ENCODE measurements at places on chromosomes 1 and 21. TPM values are rescaled to one million over a fixed set of nuclear protein-coding genes. Genes with fewer than 3 reads are reported as not detected.

CNKSR1 gene
- 4.2 TPM for polyA plus RNA-seq

ITLN2 gene
- polyA plus RNA-seq: not detected

FHL3 gene
- polyA plus RNA-seq: 183 TPM

TAS1R1 gene
- polyA plus RNA-seq: 5.5 TPM

PLPP3 gene
- 95.5 TPM for polyA plus RNA-seq

- DNase-seq: no peak
Measured at GRCh38 chr1:169326956-169327268, 40.7 kb downstream of the NME7 start.

DNA sequence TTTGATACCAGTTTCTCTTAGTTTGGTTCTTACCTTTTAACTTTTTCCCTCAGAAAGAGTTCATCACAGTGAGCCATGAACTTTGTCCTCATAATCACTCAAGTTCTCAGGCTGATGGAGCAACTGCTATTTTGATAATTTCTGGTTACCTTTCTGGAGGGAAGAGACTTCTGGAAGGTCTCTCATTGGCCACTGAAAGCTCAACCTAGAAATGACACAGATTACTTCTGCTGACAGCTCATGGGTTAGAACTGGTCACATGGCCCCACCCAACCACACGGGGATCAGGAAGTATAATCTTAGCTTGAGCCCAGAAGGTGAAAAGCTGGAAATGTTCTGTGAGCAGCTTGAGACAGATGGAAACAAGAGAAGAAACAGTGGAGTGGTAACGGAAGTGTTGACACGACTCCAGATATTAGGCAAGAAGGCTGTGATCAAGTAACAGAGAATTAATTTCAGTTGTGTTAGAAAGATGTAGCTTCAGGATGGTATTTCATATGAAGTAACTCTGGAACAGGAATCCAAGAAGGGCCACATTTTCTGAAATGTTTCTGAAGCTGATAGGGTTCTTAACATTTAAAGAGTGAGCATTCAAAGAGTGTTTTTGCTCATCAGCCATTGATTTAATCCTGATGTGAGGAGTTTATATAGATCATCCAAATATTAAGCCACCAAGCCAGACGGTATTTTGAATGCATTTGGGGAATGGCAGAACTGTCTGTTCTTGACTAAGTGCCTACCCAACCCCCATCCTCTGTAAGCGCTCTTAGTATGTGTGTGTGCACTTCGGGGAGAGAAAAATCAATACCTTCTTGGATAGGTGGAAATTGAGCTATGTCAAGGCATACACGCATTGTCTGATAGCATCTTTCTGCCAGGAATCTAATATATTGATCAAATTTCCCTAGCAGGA lies 21.9 kb upstream of the XPR1 start:
- DNase-seq: no peak
